Activated CD4-positive, CD25-positive, alpha-beta regulatory T cell treated with anti-CD3 and anti-CD28 coated beads, Interleukin-2, amount 50 U/mL, for 24 hours (primary cell): ENCODE measurements at places on chromosomes 7 and 10.

- ATAC-seq = no peak
Observed at GRCh38 chr7:22579961-22580360, 80.0 kb upstream of the STEAP1B start.

DNA sequence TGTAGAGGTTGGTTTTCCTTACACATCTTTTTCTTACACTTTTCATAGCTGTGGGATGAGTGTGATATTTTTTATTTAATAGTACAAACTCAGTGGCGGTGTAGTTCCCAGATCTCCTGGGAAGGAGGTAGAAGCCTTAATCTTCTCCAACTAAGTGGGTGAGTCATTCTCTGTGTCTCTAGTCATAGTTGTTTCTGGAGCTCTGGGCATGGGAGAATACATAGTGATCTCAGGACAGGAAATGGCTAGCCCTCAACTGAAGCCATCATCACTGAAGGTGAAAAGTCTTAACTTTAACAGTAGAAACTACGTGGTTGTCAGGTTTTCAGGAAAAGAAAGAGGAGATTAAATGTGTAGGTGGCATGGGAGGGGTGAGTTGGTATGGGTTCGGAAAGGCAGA lies 319.4 kb upstream of the FZD8 start:
- no peak for ATAC-seq

- ATAC-seq = no peak
Observed at GRCh38 chr10:112583236-112583939, 136.4 kb downstream of the VTI1A start.

GRCh38 chr7:36570528-36571189 lies 153.6 kb downstream of the AOAH start:
- no peak for ATAC-seq

- ATAC-seq = no peak
Observed at GRCh38 chr7:27181795-27182275, 3.2 kb downstream of the HOXA11 start.

DNA sequence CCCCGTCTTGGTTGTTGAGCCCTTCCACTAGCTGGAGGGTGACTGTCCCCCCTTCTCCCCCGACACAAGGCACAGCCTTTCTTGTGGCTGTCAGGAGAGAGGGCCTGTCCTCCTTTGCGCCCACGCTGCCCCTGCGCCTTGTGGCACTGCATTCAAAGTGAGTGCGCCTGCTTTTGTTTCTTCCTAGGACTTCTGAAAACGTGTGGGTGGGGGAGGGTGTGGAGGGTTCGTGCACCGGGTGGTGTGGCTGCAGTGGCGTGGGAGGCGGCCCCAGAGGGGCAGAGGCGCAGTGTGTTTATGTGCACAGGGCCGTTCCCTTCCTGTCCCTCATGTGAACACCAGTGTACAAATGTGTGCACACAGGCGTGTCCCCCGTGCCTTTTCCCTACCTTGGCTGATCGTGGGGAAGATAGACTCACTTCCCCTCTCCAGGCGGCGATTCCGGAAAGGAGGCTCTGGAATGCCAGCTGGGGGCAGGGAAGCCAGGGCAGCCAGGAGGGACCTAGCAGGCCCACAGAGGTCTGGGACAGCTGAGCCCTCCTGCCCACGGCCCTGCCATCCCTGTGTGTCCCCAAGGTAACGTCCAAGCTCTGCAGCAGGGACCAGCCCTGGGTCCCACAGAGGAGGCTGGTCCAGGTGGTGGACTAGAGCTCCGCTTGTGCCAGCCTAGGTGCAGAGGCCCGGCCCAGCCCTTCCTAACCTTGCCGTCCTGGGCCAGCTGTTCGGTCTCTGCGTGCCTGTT lies 88.8 kb downstream of the LHPP start:
- ATAC-seq = no peak
